ENCODE measurements at places on chromosomes 7 and 10. TPM values are rescaled to one million over a fixed set of nuclear protein-coding genes. Genes with fewer than 3 reads are reported as not detected.

Gene SORCS1
- total RNA-seq, result 1.2 TPM

Gene NUTM2A
- total RNA-seq, result 0.26 TPM

Gene ERVW-1
- total RNA-seq, result not detected

Gene GBX1
- 0.41 TPM for total RNA-seq

Gene OR6B1
- not detected for total RNA-seq
